ENCODE measurements at places on chromosomes 5 and 9. TPM values are rescaled to one million over a fixed set of nuclear protein-coding genes. Genes with fewer than 3 reads are reported as not detected.

- no peak overlapping the region for H3K27ac ChIP-seq
- H3K27me3 ChIP-seq, result no peaks in the 10 kb centered on the region
- H3K4me3 ChIP-seq, result no peak overlapping the region
- H3K4me1 ChIP-seq, result no peaks in the 10 kb centered on the region
These were observed 28.6 kb downstream of the DDX31 start for GRCh38 chr9:132641216-132641615.

GRCh38 chr9:120319452-120319851, 260.5 kb downstream of the CDK5RAP2 start:
- no peaks in the 10 kb centered on the region for H3K27me3 ChIP-seq
- no peak for DNase-seq
- no peak overlapping the region for H3K4me3 ChIP-seq
- no peak overlapping the region for H3K27ac ChIP-seq
- no peaks in the 10 kb centered on the region for H3K4me1 ChIP-seq

DNA sequence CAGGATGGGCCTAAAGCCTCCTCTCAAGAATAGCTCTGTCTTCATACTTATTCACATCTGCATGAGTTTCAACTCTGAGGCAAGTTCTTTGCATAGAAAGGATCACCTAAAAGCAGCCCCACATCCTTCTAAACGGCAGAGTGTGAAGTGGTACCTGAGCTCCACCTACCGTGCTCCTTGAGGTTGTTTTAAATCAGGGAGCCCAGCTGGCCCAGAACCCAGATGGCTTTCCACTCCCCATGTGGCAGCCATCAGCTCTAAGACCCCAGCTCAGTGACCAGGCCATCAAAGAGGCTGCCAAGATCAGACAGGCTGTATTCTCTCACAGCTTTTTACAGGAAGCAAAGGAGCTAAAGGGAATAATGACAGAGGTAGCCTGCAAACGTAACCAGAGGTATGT, 299.3 kb downstream of the RASEF start:
- H3K27ac ChIP-seq, result no peak overlapping the region
- H3K36me3 ChIP-seq, result no peaks in the 10 kb centered on the region
- H3K4me3 ChIP-seq, result no peak overlapping the region
- peak; percentile 33 for DNase-seq
- no peaks in the 10 kb centered on the region for H3K4me1 ChIP-seq
- H3K27me3 ChIP-seq, result no peaks in the 10 kb centered on the region

- peak; percentile 18 for DNase-seq
- H3K27me3 ChIP-seq, result no peaks in the 10 kb centered on the region
- no peaks in the 10 kb centered on the region for H3K36me3 ChIP-seq
- H3K4me1 ChIP-seq, result no peaks in the 10 kb centered on the region
These were observed 67.8 kb downstream of the SGCD start for GRCh38 chr5:156394642-156395305.

FYB1 gene
- not detected for total RNA-seq

ELP1 gene
- total RNA-seq, result 42.8 TPM

GPR21 gene
- 0.59 TPM for total RNA-seq

- H3K4me1 ChIP-seq, result no peaks in the 10 kb centered on the region
- H3K36me3 ChIP-seq, result no peaks in the 10 kb centered on the region
These were observed 245.3 kb downstream of the NFIB start for GRCh38 chr9:14068690-14069089.

GRCh38 chr9:104350541-104350940, 153.5 kb upstream of the OR13F1 start:
- DNase-seq, result no peak
- H3K4me1 ChIP-seq, result peaks cover 3% of the 10 kb centered on the region
- no peaks in the 10 kb centered on the region for H3K27me3 ChIP-seq
- H3K4me3 ChIP-seq, result no peak overlapping the region
- no peak overlapping the region for H3K27ac ChIP-seq

DNA sequence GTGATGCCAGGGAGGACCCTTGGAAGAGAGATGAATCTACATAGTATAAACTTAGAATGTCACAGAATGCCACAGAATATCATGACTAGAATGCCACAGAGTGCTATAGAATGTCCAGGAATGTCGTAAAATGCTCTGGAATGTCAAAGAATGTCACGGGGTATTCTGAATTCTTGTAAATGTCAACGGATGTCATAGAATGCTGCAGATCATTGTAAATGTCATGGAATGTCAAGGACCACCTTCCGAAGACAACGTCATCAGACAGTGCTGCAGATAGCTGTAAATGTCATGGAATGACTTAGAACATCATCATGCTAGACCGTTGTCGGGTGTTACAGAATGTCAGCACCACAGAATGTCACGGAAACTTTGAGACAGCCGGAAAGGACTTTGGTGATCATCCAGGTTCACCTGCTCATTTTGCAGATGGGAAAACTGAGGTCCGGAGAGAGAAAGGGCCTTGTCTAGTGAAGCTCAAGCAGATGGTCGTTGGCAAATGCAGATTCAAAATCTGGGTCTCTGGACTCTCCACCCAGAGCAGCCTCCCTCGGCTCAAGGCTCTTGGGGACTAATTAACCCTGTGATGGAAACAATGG, 117.1 kb downstream of the LHX2 start:
- H3K27ac ChIP-seq, result no peak overlapping the region
- no peak overlapping the region for H3K4me3 ChIP-seq
- H3K36me3 ChIP-seq, result no peaks in the 10 kb centered on the region
- no peaks in the 10 kb centered on the region for H3K27me3 ChIP-seq
- peaks cover 18% of the 10 kb centered on the region for H3K4me1 ChIP-seq

CCDC180 gene
- total RNA-seq, result 6.3 TPM

DNA sequence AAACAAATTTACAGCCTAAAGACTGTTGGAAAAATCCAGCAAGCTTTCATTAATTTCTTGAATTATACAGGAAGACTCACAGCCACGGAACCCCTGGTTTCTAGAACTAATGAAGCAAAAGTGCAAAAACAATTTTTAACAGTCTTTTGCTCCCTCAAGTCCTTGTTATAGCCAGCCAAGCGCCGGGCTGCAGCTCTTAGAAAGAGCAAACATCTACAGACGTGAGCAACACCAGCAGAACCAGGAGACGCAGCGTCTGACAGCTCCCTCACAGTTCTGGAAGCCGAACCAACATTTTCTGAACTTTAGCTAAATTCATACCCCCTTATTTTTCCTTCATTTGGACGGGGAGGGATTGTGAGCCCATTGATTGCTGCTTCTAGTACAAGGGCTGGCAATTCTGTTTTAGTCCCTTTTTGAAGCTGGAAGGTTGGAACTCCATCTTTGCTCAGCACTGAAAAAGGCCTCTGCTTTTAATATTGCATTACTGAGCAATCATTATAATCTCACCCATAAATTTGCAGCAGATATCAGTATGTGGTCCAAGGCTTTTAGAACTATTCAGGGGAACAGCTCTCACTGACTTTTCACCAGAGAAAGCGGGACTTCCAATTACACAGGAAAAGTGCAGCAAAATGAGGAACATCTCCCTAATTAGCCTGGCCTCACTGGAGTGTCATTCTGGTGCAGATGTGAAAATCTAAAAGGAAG, 45.8 kb downstream of the AK8 start:
- no peaks in the 10 kb centered on the region for H3K27me3 ChIP-seq
- no peak overlapping the region for H3K27ac ChIP-seq
- no peak overlapping the region for H3K4me3 ChIP-seq
- no peaks in the 10 kb centered on the region for H3K36me3 ChIP-seq
- H3K4me1 ChIP-seq, result peaks cover 7% of the 10 kb centered on the region

HMCN2 gene
- total RNA-seq, result 0.15 TPM

DNA sequence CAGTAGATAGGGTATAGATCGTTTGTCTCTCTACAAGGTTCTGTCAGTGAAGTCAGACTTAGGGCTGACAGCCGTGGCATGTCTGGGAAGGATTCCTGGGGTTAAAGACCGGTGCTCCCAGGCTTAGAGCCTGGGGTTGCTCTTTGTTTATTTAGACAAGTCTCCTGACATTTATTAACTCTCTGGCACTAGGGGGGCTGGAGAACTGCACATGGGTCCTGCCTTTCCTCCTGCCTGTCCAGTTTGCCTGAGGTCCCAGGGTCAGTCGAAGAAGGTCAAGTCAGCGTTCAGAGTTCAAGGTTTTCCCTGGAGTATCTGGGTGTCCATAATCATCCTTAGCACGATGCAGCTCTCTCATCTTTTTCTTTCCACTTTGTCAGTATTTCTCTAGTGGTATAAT, 5.6 kb downstream of the EGFLAM start:
- H3K36me3 ChIP-seq, result no peaks in the 10 kb centered on the region
- no peak for DNase-seq
- H3K27ac ChIP-seq, result no peak overlapping the region
- H3K27me3 ChIP-seq, result peaks cover 87% of the 10 kb centered on the region

C8G gene
- not detected for total RNA-seq

SLC36A3 gene
- total RNA-seq, result not detected

DNA sequence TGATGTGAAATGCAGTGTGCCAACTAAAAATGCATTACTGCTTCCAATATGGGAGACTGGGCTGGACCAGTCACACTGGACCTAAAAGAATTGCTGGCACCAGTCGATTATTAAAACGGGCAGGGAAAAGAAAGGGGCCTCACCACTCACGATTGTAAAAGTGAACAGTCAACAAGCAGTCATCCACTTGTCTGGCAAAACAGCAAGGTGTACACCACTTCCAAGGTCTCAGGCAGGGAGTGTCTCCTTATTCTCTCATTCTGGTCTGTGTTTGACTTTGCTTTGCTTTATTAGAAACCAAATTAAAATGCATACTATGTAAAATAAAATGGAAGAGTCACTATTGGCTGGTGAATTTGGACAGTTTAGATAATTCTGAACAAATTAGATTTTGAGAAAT, 57.8 kb upstream of the TRPM3 start:
- DNase-seq, result no peak
- H3K27me3 ChIP-seq, result no peaks in the 10 kb centered on the region
- H3K4me3 ChIP-seq, result no peak overlapping the region
- no peak overlapping the region for H3K27ac ChIP-seq
- no peaks in the 10 kb centered on the region for H3K36me3 ChIP-seq
- H3K4me1 ChIP-seq, result no peaks in the 10 kb centered on the region

SPINK1 gene
- not detected for total RNA-seq

GRCh38 chr5:155106221-155106620, 92.7 kb downstream of the KIF4B start:
- no peaks in the 10 kb centered on the region for H3K36me3 ChIP-seq
- H3K27ac ChIP-seq, result no peak overlapping the region
- no peaks in the 10 kb centered on the region for H3K4me1 ChIP-seq
- DNase-seq, result no peak

BARX1 gene
- total RNA-seq, result 2.9 TPM

LCN2 gene
- not detected for total RNA-seq

BHMT2 gene
- not detected for total RNA-seq

DNA sequence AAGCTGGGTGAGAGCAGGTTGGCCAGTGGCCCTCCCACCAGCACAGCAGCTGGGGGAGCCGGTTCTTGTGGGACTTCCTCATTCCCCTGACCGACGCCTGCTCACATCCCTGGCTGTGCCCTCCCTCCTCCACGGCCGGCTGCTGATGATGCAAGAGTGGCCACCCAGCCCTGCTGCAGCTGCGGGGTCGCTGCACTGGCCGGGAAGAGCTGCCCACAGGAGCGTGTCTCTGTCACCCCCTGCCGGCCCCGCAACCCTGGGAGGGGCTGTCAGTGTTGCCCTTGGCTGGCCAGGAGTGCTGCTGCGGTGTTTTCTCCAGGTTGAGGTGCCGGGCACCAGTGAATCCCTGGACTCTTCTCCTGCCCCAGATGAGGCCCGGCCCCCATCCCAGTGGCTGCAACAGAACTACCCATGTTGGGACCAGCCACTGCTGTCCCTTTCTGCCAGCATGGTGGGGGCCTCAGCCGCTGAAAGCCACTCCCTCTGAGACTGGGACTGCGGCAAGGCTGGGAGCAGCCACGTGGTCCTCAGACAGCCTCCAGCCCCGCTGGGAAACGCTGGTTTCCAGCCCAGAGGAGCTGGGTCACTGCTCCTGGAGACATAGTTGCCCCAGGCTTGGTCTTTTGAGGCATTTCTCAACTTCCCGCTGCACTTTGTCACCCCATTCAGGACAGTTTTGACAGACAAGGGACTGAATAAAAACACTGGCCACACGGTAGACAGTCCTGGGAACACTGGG, 739 bp downstream of the CARD9 start:
- no peaks in the 10 kb centered on the region for H3K27me3 ChIP-seq
- H3K36me3 ChIP-seq, result no peaks in the 10 kb centered on the region
- H3K4me1 ChIP-seq, result no peaks in the 10 kb centered on the region
- no peak overlapping the region for H3K27ac ChIP-seq
- no peak overlapping the region for H3K4me3 ChIP-seq

ARHGEF39 gene
- total RNA-seq, result 31.9 TPM

- no peaks in the 10 kb centered on the region for H3K36me3 ChIP-seq
- no peak overlapping the region for H3K4me3 ChIP-seq
- H3K27me3 ChIP-seq, result no peaks in the 10 kb centered on the region
- no peak for DNase-seq
- H3K27ac ChIP-seq, result no peak overlapping the region
These were observed 192.7 kb downstream of the GNA14 start for GRCh38 chr9:77455312-77455927.

DNA sequence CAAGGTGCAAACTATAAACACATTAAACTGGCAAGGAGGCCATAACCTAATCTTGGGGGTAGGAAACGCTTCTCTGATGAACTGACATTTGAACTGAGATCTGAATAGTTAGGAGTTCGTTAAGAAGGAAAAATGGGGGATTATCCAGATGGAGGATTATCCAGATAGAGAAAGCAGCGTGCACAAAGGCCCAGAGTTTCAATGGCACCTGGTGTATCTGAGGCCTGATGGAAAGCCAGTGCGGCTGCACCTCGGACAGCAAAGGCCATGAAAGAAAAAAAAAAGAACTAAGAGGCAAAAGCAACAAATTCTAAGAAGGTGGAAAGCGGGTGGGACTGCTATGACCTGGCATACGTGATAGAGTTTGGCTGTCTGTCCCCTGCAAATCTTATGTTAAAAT, 13.0 kb upstream of the CTNNAL1 start:
- no peaks in the 10 kb centered on the region for H3K36me3 ChIP-seq
- peak overlapping the region; percentile 4 for H3K4me3 ChIP-seq
- no peaks in the 10 kb centered on the region for H3K27me3 ChIP-seq
- peak; percentile 67 for DNase-seq

RFK gene
- 18.7 TPM for total RNA-seq

GRCh38 chr5:32020946-32021345, 153.2 kb downstream of the GOLPH3 start:
- H3K4me1 ChIP-seq, result peaks cover 15% of the 10 kb centered on the region
- H3K36me3 ChIP-seq, result no peaks in the 10 kb centered on the region
- no peak overlapping the region for H3K4me3 ChIP-seq
- no peaks in the 10 kb centered on the region for H3K27me3 ChIP-seq
- no peak overlapping the region for H3K27ac ChIP-seq

DNA sequence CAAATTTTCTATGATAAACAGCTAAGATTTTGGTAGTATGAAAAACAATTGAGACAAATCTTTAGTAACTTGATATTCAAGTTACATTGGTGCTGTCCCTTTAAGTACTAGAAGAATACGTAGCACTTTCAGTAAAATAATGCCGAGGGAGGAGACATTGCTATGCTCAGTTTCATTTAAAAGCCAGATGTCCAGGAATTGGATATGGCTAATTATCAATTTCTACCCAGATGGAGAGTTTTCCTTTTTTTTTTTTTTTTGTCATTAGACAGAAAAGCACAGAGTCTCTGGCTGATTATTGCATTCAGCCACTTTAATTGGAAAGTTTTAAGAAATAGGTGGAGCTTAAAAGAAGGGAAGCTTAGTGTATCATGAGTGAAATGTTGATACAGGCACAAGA, 40.4 kb upstream of the APC start:
- no peak for DNase-seq
- no peak overlapping the region for H3K4me3 ChIP-seq
- no peak overlapping the region for H3K27ac ChIP-seq
- no peaks in the 10 kb centered on the region for H3K36me3 ChIP-seq
- H3K4me1 ChIP-seq, result peaks cover 9% of the 10 kb centered on the region

- H3K4me3 ChIP-seq, result no peak overlapping the region
- no peaks in the 10 kb centered on the region for H3K36me3 ChIP-seq
- H3K27me3 ChIP-seq, result no peaks in the 10 kb centered on the region
- no peak overlapping the region for H3K27ac ChIP-seq
- H3K4me1 ChIP-seq, result no peaks in the 10 kb centered on the region
- DNase-seq, result peak; percentile 64
These were observed 34.0 kb upstream of the PPP1R2B start for GRCh38 chr5:156815988-156816599.
